ENCODE measurements at places on chromosomes 16 and 17. TPM values are rescaled to one million over a fixed set of nuclear protein-coding genes. Genes with fewer than 3 reads are reported as not detected.

- DNase-seq, result no peak
Observed at GRCh38 chr16:80525420-80525819, 15.4 kb upstream of the DYNLRB2 start.

GRCh38 chr17:39617446-39618245 is 9.1 kb upstream of the PPP1R1B start:
- no peak for DNase-seq

GRCh38 chr16:89613231-89613953 is at the start of gene DPEP1:
TSS of gene DPEP1 (plus strand) at chr16:89613642. CDS start at chr16:89630411, 16,769 bp downstream.
- DNase-seq, result no peak

- DNase-seq, result no peak
Observed at GRCh38 chr17:74433421-74434121, 1.7 kb downstream of the GPRC5C start.

DNA sequence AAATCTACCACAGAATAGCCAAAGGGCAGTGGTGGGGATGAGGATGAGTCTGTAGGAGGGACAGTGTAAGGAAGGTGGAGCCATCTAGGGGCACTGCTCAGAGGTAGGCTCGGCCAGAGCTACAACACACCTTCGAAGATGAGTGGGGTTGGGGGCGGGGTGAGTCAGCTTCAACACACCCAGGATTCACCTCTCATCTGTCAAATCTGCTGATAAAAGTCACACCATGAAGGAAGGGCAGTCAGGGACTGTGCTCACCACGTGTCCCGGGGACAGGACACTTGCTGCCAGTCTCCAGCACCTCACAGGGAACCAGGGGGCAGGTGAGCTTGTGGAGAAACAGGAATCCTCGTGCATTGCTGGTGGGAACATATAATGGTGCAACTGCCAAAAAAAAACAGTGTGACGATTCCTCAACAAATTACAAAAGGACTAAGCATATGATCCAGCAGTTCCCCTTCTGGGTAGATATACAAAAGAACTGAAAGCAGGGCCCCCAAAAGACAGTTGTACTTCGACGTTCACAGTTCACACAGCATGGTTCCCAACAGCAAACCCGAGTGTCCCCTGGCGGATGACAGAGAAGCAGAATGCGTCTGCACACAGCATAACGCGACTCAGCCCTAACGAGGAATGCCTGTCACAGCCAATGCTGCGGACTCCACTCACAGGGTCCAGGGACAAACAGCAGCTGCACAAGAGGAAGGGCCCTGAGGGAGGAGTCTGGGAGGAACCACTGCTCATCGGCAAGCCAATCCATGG is 133.1 kb downstream of the ANKRD11 start:
- DNase-seq, result peak; percentile 23

DNA sequence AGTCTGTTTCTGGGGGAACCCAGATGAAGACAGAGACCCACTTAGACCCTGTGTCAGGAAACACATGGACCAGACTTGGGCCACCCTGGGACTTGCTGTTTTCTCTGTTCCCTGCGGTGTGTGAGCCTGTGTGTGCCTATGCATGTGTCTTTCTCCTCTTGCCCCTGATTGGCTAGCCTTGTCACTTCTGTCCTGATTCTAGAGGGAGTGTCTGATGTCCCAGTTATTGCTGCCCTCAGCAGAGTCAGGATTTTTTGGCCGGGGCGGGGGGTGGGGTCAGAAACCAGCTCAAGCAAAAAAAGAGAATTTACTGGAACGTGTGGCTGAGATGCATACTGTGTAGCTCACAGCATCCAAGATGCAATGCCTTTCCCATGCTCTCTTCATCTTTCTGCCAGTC is 30.5 kb downstream of the PLCG2 start:
- DNase-seq, result no peak

GRCh38 chr17:78176548-78177025 is 8.2 kb downstream of the SYNGR2 start:
- no peak for DNase-seq

DNA sequence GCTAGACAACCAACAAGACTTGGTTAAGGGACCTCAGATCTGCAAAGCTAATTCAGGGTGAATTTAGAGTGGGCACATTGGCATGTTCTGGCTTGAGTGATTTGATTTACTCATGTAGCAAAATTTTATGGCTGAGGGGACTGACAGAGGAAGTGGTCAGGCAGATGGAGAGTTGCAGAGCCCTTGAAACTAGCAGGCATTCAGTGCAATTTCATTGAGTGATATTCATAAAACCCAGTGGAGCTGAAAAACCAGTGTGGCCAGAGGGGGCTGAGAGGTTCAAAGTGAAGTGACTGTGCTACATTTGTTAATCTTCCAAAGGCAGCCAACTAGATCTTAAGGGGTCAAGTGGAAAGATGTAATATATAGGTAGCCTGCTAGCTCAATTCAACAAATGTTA is 2.2 kb upstream of the TMEM94 start:
- no peak for DNase-seq

Gene ABCC3
- total RNA-seq, result 5.9 TPM

Gene CLEC19A
- not detected for total RNA-seq

Gene MIEF2
- 9.9 TPM for total RNA-seq

Gene KIFC3
- total RNA-seq, result 21.3 TPM

Gene FSCN2
- 0.99 TPM for total RNA-seq

Gene LITAFD
- not detected for total RNA-seq

Gene HLF
- total RNA-seq, result 10.3 TPM

Gene EVPLL
- 0.49 TPM for total RNA-seq

Gene E4F1
- total RNA-seq, result 23.2 TPM
